ENCODE measurements at places on chromosomes 16 and 17.

DNA sequence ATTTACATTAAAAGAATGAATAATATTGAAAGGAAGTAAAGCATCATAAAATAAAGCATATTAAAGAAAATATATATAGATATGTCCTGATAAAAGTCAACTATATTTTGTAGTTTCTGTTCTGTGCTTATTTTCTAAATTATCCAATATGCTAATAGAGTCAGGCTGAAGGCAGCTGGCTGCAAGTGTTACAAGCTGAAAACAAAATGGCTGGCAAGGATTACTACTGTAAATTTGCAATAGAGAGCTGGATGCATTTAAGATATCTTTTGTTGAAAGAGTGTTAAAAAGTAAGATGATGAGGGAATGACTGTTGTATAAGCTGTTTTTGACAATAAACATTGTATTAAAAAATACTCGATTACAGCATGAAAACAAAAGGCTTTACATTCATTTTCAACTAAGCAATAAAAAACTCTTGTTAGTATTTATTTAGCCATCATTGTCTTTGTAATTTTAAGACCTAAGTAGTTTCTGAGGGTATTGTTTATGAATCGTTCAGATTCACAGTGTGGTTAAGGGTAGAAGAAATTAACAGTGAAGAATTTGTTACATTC is 76.3 kb downstream of the TANC2 start:
- no peak for DNase-seq

DNA sequence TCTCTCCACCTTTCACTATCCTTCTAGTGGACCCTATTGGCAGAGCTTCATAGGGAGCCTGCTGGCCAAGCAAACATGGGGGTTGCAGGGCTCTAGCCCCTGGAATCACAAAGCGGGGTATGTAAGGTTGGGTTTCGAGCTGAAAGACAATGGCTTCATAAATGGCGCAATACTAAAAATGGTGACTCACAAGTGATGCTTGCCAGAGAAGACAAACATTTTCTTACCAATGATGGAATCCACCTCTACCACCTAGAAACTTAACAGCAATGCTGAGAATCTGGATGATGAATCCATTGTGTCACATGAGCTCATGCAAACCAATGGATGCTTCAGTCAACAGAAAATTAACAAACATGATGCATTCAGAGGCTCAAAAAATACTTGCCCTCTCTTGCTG is 375.3 kb upstream of the PSMD7 start:
- no peak for DNase-seq

DNA sequence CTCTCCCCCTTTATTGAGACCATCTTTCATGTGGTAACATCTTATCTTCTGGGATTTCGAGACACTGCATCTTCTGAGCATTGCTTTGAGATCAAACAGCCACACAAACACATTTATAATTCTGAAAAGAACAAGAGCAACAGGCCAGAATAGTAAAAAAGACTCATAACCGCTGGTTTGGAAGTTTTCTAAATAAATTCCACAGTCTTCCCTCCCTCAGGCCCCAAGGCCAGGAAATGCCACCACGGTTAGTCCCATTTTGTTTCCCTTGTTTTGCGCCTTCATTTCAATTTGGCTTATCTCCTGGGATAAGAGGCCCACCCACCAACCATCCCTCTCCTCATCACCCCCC is 25.3 kb downstream of the LITAF start:
- DNase-seq = no peak

- DNase-seq = no peak
Measured at GRCh38 chr17:55742272-55743102, 8.4 kb upstream of the PCTP start.

DNA sequence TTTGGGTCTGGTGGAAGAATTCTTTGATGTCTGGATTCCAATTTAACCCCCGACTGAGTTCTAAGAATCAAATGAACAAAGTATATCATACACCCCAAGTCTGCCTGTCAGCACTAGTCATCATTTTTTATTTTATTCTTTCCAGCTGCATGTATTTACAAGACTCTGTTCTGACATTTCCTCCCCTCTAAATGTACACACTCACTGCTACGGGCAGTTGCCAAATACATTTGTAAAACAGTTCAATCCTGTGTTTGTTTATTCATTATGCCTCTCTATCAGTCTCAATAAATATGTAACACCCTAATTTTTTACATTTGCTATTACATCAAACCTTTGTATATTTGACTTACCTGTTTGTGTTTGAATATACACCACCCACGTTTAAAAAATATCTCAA is 422.3 kb upstream of the PSMD7 start:
- no peak for DNase-seq

DNA sequence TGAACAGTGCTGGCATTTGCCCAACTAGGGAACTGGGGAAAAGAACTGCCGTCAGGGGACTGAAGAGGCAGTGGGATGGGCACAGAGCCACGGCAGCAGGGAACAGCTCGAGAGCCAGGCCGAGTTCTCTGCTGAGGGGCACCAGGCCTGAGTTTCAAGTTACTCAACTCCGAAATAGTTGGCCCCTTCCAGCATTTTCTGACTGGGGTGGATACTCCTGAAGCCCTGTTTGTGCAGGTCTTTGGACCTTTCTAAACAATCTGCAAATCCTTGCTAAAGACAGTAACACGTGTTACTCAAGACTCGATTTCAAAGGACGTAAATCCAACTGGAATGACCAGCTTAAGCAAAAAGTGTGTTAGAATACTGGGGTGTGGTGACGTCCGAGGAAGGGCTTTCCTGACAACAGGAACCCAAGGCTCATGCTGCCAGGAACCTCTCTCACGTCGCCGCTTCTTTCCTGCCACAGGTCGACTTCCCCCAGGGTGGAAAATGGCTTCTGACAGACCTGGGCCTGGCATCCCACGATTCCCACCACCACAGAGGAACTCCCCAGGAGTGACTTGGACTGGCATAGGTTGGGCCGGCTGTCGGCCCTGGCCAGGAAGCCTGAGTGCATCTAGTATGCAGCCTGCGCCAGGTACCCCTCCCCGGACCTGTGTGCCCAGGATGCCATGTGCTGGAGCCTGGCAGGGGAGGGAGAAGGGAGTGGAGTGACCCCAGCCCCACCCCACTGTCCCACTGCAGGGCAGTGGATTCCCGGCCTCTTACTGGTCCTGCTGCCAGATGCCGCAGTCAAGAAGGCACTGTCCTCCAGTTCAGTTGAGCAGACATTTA is 71.9 kb downstream of the N4BP1 start:
- DNase-seq = no peak

- DNase-seq = no peak
Measured at GRCh38 chr17:39782481-39782880, 44.7 kb downstream of the GRB7 start.

GRCh38 chr16:56747486-56748045 is 17.6 kb downstream of the NUP93 start:
- no peak for DNase-seq

DNA sequence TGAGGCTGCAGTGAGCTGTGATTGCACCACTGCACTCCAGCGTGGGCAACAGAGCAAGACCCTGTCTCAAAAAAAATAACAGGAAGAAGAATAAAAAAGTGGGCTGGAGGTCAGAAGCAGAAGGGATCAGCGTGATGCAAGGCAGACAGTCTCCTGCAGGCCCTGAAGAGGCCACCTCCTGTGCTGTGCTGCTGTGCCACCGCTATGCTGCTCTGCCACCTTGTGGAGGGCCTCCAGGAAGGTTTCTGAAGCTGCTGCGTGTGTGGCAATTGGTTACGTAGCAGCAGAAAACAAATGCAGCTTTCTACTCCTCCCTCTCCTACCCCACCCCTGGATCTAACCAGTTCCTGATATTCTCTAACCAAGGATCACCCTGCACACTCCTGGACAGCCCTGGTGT is 815.5 kb downstream of the KCNJ18 start:
- DNase-seq = peak; percentile 76

GRCh38 chr17:30244853-30245385 is 9.4 kb upstream of the SLC6A4 start:
- DNase-seq = no peak

- no peak for DNase-seq
Measured at GRCh38 chr16:79712276-79712675, 111.7 kb upstream of the MAF start.

- no peak for DNase-seq
Measured at GRCh38 chr16:51900221-51900780, 646.6 kb downstream of the TOX3 start.

DNA sequence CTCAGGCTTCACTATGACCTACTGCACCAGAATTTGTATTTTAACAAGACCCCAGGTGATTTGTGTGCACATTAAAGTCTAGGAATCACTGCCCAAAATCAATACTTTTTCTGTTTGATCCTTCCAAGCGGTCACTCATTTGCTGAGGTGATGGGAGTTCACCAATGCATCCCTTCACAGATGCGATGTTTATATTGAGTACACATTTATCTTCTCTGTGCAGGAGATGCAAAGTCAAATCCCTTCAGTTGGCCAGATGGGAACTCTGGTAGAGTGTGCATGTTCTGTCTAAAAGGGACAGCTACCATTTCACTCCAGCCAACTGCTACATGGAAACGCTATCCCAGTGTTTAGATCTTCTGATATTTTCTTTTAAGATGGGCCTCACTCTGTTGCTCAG is 122.6 kb upstream of the HS3ST2 start:
- no peak for DNase-seq

- DNase-seq = no peak
Measured at GRCh38 chr17:10920558-10921108, 82.7 kb upstream of the PIRT start.

DNA sequence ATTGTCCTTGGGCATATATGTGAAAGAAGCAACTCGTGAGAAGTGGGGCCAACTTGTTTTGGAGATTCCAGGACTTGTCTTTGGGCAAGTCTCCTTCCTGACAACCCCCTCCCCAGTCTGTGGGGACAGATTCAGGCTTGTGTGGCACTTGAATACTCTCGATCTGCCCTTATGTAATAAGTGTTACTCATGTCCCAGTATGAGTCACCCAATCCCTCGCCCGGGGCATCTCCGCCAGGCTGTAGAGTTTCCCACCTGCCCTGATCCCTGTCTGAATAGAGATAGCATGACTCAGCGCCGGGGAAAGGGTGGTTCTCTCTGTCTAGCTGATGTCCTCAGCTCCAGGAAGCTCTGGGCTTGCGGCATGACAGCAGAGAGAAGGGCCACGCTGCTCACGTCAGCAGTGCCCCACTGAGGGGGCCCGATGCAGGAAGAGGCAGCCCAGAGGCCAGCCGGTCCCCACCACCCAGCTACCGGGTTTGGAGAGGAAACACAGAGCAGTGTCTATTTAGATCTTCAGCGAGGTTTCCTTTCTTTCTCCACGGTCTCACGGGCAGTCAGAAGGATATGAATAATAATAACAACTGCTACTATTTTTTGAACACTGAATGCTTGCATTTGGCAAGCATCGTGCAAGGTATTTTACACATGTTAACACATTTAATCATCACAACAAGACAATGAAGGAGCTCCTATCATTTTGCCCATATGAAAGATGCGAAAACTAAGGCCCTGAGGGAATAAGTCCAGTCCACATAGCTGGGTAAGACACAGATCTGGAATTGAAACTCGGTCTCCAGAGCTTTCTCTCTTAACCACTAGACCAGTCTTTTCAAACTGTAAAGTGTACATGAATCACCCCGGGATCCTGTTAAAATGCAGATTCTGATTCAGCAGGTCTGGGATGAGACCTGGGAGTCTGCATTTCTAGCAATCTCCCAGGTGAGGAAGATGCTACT is 426.7 kb upstream of the MAF start:
- DNase-seq = no peak

DNA sequence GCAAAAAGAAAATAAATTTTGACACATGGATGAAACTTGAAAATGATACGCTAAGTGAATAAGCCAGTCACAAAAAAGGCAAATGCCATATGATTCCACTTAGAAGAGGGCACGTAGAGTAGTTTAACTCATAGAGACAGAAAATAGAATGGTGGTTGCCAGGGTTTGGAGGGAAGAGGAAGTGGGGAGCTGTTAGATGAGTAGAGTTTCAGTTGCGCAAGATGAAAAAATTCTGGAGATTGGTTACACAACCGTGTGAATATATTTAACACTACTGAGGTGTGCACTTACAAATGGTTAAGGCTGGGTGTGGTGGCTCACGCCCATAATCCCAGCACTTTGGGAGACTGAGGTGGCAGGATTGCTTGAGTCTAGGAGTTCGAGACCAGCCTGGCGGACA is 93.4 kb upstream of the TMEM132E start:
- peak; percentile 80 for DNase-seq

Data from Jurkat, Clone E6-1 (cell line).